Activated naive CD4-positive, alpha-beta T cell treated with Interleukin-2 at 50 U/mL for 16 hours (primary cell): ENCODE measurements at places on chromosomes 4 and X.

DNA sequence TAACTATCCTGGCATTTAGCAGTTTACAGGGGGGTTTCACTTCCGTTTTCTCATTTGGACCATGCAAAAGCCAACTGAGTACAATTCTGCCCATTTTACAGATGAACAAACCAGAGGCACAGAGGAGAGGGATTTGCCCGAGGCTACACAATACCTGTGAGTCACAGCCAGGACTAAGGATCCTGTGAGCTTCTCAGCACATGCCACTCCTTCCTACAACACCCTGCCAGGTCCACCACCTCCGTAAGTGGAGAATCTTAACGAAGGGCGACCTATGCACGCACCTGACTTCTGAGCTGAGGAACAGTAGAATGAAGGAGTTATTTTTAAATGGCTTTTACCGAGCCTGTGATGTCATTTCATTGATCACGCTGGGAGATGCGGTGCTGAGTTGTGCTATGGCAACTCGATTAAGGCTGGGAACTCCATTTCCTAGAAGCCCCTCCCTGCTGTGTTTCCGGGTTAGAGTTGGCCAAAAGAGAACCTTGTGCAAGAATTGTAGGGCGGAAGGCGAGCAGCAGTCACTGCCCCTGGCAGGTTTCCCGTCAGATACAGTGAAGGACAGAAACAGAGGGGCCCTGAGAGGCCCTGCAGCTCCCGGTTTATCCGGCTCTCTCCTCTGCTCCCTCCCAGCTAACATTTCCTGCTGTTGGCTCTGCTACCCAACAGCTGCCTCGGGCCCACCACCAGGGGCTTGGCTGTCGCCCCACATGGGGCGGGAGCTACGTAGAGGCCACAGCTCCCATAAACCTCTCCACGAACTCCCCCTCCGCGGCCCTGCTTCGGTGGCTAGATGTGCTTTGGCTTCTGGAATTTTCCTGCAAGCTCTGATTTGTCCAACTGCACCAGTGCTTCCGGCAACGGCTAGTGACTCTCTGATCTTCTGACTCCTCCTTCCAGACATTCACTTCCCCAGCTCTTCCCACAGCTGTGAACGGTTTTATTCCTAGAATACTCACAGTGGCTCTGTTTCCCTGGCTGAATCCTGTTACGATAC, 75.1 kb upstream of the USP9X start:
- peak; percentile 34 for DNase-seq

GRCh38 chr4:3750334-3750733, 15.9 kb upstream of the ADRA2C start:
- no peak for DNase-seq

DNA sequence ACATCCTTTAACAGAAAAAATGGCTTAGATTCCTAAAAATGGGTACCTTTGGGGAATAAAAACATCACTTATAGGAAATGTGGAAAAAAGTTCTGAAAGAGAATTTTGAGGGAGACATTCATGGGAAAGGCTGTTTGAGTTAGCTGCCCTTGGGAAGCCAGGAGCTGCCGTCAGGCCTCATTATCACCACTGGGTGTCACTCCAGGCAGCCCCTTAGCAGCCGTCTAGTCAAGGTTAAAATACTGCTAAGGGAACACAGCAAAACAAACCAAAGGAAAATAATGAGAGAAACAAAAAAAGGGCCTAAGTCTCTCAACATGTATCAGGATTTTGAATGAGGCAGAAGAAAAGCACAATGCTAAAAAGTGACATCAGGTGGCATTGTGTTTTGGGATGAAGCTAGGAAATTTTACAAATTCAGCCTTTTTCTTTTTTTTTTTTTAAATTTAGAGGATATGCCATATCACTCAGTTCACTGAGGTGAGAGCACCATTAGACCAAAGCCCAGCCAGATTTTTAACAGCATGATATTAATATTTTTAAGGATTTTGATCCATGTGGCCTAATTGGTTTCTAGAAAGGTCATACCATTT, 235.3 kb downstream of the GPAT3 start:
- no peak for DNase-seq

DNA sequence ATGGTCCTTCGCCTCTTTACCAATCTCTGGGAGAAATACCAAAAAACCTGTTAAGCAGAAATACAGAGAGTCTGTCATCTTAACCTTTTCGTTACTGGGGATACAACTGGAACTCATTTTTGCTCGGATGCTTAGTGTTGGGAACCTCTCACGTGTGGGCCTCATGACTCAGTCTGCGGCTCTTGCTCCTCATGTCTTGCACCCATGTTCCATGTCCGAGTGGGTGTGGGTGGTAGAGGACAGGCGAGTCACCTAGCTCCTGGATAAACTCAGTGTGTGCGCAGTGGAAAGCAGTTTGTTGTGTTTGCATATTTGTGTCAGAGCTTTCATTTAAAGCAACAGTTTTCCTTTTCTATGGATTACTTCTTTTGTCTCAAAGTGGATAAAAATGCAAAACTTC, 70.6 kb downstream of the TNIP2 start:
- no peak for DNase-seq

DNA sequence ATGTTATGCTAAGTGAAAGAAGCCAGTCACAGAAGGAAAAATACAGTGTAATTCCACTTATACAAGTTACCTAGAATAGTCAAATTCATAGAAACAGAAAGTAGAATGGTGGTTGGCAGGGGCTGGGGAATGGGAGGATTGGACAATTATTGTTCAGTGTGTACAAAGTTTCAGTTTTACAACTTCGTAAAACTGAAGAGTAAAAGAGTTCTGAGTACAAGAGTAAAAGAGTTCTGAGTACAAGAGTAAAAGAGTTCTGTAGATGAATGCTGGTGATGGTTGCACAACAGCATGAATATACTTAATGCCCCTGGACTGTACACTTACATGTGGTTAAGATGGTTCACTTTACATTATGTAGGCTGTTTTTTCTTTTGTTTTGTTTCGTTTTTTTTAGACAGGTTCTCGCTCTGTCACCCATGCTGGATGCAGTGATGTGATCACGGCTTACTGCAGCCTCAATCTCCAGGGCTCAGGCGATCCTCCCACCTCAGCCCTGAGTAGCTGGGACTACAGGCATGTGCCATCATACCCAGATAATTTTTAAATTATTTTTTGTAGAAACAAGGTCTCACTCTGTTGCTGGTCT, 230.9 kb downstream of the SOWAHB start:
- no peak for DNase-seq

- no peak for DNase-seq
Observed at GRCh38 chr4:106048250-106048971, 153.1 kb downstream of the NPNT start.

GRCh38 chr4:83556816-83557215, 20.9 kb downstream of the GPAT3 start:
- DNase-seq: no peak

- DNase-seq: no peak
Observed at GRCh38 chrX:155747520-155747919, 133.6 kb upstream of the VAMP7 start.

- DNase-seq: no peak
Observed at GRCh38 chr4:13953083-13953482, 325.6 kb upstream of the BOD1L1 start.

- no peak for DNase-seq
Observed at GRCh38 chrX:139758809-139759208, 50.8 kb upstream of the MCF2 start.

GRCh38 chrX:9461087-9461486, 3.8 kb upstream of the TBL1X start:
- DNase-seq: no peak

DNA sequence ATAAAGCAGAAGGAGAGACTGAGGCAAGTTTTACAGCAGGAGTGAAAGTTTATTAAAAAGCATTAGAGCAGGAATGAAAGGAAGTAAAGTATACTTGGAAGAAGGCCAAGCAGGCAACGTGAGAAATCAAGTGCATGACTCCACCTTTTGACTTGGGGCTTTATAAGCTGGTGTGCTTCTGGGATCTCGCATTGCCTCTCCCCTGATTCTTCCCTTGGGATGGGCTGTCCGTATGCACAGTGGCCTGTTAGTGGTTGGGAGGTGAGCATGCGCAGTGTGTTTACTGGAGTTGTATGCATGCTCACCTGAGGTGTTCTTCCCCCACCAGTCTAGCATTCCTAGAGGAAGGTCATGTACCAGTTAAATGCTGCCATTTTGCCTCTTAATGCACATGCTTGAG, 29.1 kb upstream of the C1QTNF7 start:
- DNase-seq: no peak
